ENCODE measurements at places on chromosomes 11 and 22. TPM values are rescaled to one million over a fixed set of nuclear protein-coding genes. Genes with fewer than 3 reads are reported as not detected.

DNA sequence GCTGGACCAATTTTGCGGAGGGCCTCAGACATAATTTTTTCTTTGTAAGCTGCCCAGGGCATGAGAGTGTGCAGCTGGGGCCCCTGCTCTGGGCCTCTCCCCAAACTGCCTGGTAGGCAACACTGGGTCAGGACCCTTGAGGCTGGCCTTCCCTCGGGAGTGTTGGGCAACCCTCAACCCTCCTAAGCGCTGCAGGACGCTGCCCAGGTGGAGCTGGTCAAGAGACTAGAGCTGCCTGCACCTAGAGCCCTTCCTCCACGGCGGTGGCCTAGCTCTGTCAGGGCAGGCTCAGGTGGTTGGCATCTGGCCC is 505 bp upstream of the TMEM132A start:
- DNase-seq = peak; percentile 57

- no peak for DNase-seq
These were observed 5.7 kb downstream of the POLR3H start for GRCh38 chr22:41538583-41538982.

GRCh38 chr11:132539590-132540368 is 992.5 kb downstream of the OPCML start:
- no peak for DNase-seq

- DNase-seq = no peak
These were observed 47.0 kb downstream of the RTL6 start for GRCh38 chr22:44451016-44451415.

DNA sequence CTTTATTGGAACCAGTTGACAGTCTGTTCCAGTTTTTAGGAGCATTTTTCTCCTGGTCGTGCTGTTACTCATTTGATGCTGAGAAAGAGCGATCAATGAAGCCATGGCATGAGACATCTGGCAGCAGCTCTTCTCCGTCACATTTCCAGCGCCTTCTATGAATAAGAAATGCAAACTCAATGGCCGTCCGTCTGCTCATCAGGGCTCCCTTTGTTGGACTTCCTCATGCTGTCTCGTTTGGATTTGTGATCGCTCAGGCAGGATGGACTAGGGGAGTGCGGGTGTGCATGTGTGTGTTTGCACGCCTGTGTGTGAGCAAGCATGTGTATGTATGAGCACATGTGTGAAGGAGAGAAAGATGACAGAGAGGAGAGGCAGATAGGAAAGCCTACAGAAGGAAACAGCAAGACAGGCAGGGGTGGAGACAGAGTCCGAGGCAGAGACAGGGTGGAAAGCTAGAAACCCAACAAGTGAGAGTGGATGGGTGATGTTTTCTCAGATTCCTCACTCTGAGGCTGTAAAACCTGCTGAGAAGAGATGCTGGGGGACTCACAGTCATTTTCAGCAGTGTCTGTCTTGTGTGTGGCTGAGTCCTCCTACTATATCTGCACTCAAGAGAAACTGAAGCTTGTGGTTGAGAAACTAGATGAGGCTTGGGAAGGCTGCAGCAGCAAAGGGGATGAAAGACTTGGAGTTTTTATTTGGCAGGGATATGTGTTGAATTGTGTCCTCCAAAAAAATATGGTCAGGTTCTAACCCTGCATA is 56.0 kb upstream of the CLMP start:
- DNase-seq = no peak

DNA sequence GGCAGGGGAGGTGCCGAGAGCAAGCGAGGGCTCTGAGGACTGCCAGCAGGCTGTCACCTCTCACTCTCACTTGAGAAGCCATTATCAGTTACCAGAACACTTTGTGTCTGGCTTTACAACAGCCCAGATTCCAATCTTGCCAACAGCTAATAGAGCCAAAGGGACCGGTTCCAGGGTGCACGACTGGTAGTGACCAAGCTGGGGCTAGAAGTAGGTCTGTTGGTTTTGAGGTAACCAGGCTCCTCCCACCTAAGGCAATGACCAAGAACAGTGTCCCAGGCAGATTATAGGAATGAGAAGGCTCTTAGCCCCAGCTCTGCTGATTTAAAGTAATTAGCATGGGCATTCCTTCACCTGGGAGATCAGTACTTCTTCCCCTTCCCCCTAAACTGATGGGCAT is 7.2 kb upstream of the IL10RA start:
- no peak for DNase-seq

- no peak for DNase-seq
These were observed 13.4 kb upstream of the COMT start for GRCh38 chr22:19928207-19928606.

DNA sequence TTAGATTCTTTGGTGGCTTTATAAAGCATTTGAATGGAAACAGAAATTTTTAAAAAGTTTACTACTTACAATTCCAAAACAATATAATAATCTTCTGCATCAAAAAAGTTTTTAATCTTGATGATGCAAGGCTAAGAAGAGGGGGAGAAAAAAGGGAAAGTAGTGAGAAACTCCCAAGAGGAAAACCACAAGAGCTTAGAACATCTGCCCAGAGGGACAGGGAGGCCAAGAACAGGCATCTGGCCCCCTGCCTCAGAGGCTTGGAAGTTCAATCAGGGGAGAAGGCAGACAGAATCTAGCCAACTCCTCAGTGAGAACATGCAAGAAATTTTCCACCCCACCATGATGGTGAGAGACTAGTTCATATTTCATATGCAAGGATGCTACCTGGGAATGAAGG is 23.8 kb upstream of the TTC28 start:
- DNase-seq = no peak

DNA sequence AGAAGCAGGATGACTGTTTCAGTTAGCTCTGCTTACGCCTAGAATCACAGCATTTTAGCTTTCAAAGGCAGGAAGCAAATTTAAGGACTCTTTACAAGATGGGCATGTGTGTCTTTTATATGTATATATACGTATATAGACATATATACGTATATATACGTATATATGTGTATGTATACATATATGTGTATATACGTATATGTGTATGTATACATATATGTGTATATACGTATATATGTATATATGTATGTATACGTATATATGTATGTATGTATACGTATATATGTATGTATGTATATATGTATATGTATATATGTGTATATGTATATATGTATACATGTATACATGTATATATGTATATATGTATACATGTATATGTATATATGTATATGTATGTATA is 111.1 kb downstream of the FBXO7 start:
- no peak for DNase-seq

GRCh38 chr11:43987384-43988039 is 45.1 kb downstream of the C11orf96 start:
- DNase-seq = peak; percentile 93

DNA sequence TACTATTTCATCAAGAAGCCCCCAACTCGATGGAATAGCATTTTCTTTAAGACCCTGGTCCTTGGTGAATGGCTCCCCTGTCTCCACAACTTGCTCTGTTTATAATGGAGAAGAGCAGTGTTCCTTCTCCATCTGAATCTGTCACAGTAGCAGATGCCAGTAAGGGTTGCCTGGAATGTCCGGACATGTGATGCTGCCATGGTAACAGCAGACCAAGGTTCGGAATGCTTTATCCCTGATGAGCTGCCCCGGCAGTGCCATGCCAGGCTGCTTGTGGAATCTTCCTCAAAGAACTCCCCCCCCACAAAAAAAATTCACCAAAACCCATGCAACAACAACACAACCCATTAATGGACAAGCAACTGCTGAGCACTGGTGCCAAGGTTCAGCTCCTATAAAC is 72.5 kb downstream of the KCNC1 start:
- DNase-seq = no peak

DNA sequence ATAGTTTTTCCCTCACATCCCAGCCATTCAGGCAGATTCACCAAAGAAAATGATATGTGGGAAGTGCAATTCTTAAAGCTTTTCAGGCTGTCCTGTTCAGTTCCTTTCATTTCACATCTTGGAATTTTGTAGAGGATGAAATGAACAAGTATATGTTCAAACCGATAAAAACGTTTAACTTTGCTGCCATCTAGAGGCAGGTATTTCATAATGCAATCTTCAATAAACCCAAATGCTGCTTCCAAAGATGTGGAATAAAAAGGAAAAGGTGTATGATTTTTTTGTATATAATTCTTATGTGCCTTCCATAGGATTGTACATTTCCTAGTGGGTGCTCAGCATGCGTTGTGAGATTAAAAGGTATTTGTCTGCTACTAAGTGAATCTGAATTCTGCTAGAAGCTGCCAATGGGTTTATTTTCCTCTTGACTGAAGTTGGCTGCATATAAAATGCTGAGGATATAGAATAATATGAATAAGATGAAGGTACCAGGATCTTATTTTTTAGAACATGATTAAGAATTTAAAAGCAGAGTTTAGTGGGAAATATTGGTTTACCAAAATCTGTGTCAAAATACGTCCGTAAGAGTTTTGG is 199.3 kb downstream of the PGR start:
- no peak for DNase-seq

GRCh38 chr11:8747173-8747572 is 64.6 kb downstream of the RPL27A start:
- no peak for DNase-seq

DNA sequence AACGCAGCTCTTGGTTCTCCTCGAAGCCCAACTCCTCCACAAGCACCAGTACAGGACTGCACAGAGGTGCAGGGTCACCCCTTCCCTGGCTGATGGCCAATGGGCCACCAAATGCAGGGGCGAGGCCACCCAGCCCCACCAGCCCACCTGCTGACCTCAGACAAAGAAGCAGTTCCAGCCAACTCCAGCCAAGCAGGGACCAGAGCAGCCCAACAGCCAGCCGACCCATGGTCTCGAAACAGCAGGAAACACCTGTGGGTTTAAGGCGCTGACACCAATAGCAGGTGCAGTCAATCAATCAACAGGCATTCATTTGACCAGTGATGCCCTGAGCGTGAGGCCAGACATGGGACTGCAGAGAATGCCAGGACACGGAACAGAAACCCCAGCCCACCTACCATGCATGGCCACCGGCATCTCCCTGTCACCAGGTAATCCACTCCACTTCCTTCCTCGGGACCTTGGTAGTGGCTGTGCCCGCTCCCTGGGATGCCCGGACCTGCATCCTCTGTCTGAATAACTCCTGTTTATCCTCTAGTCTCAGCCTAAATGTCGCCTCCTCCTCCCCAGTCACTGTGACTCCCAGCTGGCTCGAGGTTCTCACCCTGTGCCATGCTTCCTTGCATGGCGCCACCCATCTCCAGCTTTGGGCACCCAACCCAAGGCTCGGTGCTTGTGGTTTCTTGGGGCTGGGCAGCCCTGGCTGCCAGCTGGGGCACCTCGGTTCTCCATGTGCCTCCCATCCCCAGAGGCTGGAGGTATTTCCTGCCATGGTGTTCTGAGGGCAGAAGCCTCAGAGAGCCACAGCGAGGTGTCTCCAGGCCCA is 1475.4 kb downstream of the BRD1 start:
- DNase-seq = no peak

GRCh38 chr11:67382276-67383136 is 9.1 kb upstream of the CLCF1 start:
- DNase-seq = peak; percentile 88

GRCh38 chr22:35736701-35737100 is 19.0 kb downstream of the APOL5 start:
- no peak for DNase-seq

- no peak for DNase-seq
These were observed 106.4 kb upstream of the ANO1 start for GRCh38 chr11:69971741-69972140.

DNA sequence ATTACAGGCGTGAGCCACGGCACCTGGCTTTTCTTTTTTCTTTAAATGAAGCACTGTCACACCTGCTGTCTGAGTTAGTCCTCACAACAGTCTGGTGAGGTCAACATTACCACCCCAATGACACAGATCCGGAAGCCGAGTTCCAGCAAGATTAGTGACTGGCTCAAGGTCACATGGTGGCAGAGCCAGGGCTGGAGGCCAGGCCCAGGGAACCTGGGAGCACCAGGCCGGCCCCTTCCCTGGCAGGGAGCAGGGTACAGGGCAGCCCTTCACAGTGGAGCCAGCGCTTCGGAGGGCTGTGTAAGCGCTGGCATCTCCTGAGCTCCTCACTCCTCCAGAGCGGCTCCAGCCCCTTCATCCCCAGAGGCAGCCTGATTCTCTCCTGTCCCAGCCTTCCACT is 118.7 kb downstream of the ST3GAL4 start:
- peak; percentile 46 for DNase-seq

DNA sequence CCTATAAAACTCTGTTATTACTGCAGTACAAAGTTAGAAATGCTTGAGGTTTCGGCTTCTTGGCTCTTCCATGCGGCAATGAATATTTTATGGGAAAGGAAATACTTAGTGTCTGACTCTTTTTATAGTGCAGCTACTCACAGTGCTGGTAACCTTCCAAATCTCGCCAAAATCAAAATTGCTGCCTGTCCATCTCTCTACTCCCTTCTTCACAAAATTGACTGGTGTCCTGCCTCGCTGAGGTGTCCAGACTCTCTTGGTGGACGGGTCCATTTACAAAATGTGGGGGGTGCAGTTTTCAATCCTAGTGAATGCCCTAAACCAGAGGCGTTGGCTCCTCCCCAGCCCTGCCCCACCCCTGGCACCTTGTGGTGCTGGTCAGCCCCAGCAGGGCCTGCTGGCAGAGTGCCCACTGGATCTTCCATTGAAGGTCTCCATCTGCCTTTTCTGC is 73.5 kb downstream of the ZBTB16 start:
- peak; percentile 65 for DNase-seq

- DNase-seq = no peak
These were observed 129.1 kb downstream of the APOL5 start for GRCh38 chr22:35846804-35847203.

GRCh38 chr11:75537740-75538139 is 12.0 kb upstream of the GDPD5 start:
- DNase-seq = no peak

GRCh38 chr11:103730131-103730940 is 306.1 kb upstream of the DDI1 start:
- no peak for DNase-seq

DNA sequence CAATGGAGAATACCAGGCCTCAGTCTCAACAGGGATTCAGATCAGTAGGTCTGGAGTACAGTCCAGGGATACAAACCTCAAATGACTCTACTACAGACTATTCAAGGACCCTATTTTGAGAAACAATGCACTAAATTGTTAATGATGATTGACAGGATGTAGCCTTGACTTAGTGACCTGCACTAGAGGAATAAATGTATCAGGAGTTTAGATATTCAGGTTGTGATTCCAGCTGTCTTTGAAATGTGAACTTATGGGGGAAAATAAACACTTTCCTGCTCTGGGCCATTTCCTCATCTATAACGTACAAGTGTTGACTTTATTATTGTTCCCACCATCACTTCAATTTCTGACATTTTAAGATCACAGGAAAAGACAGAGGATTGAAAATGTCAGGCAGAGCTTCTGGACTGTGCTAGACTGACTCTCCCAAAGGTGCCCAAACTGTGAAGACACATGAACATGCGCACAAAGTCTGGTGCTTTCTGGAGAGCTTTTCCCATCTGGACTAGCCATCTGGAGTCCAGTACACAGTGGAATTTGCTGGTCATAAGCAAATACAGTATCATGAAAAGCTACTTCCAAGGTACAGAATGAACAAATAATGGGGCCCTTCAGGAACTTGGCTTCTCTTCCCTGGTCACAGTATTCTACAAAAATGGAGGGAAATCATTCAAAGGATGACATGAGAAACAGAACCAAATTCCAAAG is 110.4 kb downstream of the USP35 start:
- DNase-seq = no peak

GRCh38 chr22:17796695-17797094 is 22.4 kb upstream of the BID start:
- DNase-seq = no peak

OR51B4 gene
- total RNA-seq = not detected

C11orf91 gene
- total RNA-seq = not detected

KCNK7 gene
- total RNA-seq = 0.43 TPM

FGF19 gene
- total RNA-seq = not detected

BTG4 gene
- total RNA-seq = not detected

ASCC2 gene
- 33.8 TPM for total RNA-seq

CABP4 gene
- 1.1 TPM for total RNA-seq

ART1 gene
- total RNA-seq = 1.7 TPM

TMEM151A gene
- 0.14 TPM for total RNA-seq

PAX6 gene
- total RNA-seq = not detected

SLC43A1 gene
- 6.4 TPM for total RNA-seq

Data from Right ventricle myocardium inferior (tissue), 1 donor.